Activated CD8-positive, alpha-beta memory T cell treated with anti-CD3 and anti-CD28 coated beads, Interleukin-2, amount 50 U/mL, for 4 hours (primary cell): ENCODE measurements at places on chromosomes 5 and 9.

GRCh38 chr5:3595006-3595961 lies at the start of gene IRX1:
TSS of gene IRX1 (plus strand) at chr5:3595832. CDS start at chr5:3596106, 274 bp downstream.
- no peak for DNase-seq

GRCh38 chr5:9567039-9567438 lies 21.2 kb upstream of the SEMA5A start:
- no peak for DNase-seq

DNA sequence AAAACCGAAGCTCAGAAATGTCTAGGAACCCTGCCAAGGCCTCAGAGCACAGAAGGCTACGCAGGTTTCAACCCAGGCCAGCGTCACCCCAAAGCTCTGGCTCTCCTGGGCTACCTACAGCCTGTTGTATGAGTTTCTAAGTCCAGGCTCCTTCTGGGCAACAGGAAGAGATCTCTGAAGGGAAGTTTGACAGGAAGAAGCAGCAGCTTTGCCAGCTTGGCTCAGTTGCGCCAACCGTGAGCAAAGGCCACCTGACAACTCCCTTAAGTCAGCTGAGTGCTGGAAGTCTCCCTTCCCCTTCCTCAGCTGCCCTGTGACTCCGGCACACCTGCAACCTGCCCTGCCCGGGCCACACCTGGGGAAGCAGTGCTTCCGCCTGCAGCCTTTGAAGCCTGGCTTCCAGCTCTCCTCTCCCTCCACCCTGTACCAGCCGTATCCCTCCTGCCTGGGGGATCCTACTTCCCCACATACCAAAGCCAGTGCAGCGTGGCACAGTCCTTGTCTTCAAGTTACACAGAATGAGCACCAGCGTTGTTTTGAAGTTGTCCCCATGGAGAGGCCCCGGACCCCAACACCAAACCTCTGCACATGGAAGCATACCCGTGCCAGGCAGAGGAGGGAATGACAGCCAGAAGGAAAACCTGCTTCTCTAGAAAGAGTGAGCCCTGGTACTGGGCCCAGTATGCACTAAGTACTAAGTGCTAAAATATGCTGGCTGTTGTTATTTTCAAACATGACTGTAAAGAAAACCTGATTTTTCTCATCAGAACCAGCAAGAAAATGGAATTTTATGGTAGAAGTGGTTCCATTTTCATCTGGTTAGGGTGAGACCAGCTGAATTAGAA lies 36.5 kb downstream of the SHB start:
- no peak for DNase-seq

GRCh38 chr5:173301695-173302545 lies 26.3 kb downstream of the STC2 start:
- no peak for DNase-seq

DNA sequence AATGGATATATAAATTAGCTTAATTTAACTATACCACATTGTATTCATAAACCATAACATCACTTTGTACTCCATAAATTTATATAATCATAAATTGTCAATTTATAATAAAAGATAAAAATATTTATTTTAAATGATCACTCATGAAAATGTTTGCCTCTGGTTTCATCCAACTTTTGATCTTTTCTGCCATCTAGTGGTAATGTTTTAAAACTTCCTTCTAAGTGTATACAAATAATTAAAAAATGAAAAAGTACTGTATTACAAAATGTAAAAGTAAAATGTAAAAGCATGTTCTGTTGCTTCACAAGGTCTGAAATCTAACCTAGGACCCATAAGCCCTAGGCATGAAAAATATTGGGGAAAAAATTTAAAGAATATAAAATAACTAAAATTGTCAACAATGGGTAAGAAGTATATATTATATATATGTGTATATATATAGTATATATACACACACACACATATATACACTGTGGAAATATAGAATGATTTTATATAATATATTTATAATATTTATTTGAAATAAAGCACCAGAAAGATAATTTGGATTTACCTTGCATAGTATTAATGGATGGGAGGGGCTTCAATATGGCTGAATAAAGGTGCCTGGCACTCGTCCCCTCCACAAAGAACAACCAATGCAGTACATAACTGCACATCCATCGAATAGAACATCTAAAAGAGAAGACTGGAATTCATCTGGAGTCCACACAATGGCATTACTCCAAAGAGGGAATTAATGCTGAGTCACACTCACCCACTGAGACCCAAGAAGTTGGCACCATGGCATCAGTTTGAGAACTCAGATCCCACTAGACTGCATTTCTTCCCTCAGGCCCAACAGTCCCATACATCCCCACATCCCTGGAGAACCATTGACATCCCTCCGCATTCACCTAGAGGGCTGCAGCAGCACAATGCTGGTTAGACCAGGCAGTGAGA lies 32.5 kb downstream of the ANXA1 start:
- DNase-seq = no peak

DNA sequence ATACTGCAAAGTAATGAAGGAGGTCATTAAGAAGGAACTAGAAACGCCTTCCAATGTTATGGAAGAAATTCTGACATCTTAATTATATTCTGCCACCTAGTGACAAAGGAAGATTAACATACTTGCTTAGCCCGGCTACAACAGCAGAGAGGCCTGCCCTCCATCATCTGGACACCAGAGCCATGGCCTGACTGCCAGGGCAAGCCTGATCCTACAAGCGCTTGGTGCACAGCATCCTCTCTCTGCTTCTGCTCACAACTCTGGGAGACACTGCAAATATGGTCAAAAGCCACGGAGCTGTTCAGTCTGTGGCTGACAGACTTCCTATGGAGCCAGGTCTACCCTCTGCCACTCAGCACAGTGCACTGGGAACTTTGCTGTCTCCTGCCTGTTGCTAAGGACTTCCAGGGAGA lies 87.3 kb upstream of the SLC44A1 start:
- no peak for DNase-seq

DNA sequence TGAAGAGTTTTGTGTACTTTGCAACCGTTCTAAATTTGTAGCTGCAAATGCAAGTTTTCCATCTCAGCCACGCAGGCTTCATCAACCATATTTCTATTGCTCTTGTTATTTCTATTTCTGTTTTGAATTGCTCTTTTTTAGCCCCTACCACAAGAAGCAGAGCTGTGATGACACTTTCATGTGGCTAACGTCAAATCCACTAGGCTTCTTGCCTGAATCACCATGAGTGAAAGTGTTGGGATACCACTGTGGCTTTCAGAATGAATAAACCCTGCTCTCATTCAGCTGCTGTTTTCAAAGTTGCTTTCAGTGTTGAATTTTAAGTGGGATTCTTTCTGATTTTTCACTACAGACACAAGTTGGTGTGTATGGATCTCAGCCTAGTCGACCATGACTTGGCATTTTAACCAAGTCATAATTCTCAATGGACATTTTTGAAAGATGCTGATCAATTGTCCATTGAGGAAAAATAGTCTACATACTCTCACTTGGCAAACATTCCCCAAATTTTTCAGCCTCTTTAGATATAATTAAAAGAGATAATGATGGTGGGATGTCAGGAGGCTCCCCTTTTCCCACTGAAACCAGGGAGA lies 41.0 kb upstream of the MTAP start:
- DNase-seq = no peak

GRCh38 chr5:130964231-130965202 lies 200.5 kb downstream of the HINT1 start:
- DNase-seq = no peak

- DNase-seq = no peak
Observed at GRCh38 chr5:141077826-141078225, 16.6 kb upstream of the PCDHB2 start.

DNA sequence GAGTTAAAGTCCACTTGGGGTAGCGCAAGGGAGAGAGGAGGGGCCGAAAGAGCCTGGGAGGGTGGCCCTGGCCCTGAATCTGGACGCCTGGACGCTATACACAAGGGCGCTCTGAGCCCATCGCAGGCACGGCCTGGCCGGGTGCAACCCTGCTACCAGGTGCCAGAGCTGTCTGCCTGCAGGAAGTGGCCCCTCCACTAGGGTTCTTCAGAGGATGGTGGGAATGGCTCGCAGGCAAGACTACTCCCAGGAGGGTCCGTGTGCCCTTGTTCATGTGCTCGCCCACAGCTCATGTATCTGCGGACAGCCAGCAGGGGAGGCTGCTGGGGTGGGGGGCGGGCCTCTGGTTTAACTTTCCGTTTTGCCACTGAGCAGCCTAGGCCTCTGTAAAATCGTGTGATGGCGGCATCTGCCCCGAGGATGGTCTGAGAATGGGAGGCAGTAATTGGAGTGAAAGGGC lies 1.4 kb upstream of the NKD2 start:
- no peak for DNase-seq

DNA sequence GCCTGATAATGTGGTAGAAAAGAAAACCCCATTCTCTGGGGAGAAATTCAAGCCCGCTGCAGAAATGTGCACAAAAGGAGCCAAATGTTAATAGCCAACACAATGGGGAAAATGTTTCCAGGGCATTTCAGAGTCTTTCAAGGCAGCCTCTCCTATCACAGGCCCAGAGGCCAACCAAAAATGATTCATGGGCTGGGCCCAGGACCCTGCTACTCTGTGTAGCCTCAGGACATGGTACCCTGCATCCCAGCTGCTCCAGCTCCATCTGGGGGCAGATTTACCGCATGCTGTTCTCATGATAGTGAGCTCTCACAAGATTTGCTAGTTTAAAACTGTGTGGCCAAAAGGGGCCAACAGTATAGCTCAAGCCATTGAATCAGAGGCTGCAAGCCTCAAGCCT lies 41.1 kb downstream of the RAPGEF6 start:
- no peak for DNase-seq

- DNase-seq = no peak
Observed at GRCh38 chr5:125295405-125295872, 549.0 kb upstream of the ZNF608 start.

DNA sequence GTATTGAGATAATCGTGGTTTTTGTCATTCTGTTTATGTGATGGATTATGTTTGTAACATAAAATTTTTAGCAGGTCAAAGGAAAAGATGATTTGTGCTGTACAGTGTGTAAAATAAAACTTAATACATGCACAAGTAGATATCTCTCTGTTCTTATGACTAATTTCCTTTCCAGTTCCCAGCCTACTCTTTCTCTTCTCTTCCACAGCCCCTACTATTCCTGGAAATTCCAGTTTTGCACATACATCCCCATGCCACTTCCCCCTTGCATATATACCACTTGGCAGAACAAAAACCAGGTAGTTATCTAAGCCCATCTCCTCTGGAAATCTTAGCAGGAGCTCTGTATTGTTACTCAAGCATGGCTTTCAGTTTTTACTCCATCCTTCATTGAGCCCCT lies 20.2 kb downstream of the TEK start:
- no peak for DNase-seq

GRCh38 chr5:76537073-76537543 lies 86.1 kb downstream of the F2RL2 start:
- DNase-seq = no peak

DNA sequence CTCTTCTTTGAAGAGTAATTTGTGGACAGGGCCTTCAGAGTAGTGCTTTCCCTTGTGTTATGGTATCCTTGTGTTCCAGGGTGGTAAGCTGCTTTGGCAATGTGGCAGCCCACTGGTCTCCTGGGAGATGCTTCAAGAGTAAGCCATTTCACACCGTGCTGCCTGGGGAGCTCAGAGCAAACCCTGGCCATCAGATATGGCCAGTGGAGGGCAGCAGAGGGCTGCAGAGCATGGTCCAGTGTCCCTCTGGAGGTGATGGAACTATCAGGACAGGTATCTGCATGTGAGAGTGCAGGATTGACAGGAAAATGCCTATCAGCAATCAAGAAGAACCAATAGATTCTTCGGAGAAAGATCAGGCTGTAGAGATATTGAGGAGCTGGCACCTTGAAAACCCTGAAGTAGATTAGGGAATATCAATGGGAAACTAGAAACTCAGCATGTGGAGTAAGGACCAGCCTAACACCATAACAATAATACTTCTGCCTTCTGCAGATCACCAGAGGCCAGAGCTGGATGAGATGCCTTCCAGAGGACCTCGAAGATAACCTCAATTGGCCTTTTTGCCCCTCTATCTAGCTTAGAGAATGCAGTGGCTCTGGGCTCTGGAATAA lies 90.8 kb downstream of the PLPPR1 start:
- no peak for DNase-seq

GRCh38 chr9:15286161-15286821 lies 20.7 kb downstream of the TTC39B start:
- DNase-seq = no peak

DNA sequence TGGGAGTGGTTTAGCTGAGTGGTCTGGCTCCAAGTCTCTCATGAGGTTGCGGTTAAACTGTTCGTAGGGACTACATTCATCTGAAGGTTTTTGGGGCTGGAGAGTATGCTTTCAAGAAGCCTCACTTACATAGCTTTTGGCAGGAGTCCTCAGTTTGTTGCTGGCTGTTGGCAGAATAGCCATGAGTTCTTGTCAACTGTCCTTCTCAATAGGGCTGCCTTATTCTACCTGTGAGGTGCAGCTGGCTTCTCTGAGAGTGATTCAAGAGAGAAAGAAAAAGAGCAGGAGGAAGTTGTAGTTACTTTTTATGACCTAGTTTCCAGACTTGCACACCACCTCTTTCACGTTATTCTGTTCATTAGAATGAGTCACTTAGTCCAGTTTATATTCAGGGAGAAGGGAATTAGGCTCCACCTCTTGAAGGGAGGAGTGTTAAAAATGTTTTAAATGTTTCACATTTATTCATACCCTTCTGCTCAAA lies 33.2 kb downstream of the YTHDC2 start:
- DNase-seq = no peak

DNA sequence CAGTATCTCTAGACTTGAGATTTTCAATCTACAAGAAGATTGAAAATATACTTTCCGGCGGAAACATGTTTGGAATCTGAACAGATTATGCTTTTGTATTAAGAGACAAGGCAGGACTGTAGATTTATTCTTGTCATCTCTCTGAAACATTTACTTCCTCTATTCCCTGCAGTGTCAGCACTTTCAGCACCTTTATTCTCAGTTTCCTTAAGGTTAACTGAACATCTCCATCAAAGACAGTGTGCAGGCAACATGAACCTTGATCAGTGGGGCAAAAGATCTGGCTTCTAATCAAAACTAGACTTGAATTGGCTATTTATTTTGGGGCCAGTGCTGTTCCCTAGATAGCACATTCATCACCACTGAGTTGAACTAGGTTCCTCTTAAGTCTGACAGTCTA lies 129.9 kb upstream of the HCN1 start:
- no peak for DNase-seq

DNA sequence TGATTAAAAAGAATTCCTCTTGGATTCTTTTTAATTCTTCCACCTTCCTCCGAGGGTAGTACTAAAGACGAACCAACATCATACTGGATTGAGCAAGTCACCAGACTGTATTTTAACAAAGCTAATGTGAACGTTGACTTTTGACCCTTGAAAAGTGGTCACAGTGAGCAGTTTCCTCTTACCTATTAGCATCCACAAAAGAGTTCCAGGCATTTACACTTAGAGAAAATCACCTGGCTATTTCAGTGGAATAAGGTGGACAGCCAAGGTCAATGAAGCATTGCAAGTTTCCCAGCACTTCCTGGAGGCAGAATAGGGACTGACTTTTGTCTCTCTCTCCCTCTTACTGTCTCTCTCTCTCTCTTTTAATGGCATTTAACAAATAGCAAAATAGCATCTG lies 145.1 kb upstream of the DAB2 start:
- DNase-seq = no peak
